Brain microvascular endothelial cell (primary cell): ENCODE measurements at places on chromosomes 16 and 17.

DNA sequence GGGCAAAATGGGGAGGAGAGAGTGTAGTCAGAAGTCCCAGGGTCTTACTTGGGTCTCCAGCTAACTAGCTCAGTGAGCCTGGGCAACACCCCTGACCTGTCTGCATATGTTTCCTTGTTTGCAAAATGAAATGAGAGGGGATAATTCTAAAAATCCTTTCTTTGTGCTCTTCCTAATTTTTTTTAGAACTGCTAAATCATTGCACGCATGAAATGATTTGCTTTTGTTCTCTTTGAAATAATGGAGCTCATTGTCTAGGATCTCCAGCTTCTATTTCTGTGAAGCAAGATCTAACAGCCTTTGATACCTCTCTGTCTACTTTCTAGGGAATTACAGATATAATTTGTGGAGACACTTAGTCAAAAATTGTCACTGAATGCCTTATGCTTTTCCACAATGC, 181.3 kb downstream of the CDH13 start:
- DNase-seq, result no peak

- DNase-seq, result no peak
Observed at GRCh38 chr16:75745242-75745641, 19.0 kb upstream of the CPHXL start.

DNA sequence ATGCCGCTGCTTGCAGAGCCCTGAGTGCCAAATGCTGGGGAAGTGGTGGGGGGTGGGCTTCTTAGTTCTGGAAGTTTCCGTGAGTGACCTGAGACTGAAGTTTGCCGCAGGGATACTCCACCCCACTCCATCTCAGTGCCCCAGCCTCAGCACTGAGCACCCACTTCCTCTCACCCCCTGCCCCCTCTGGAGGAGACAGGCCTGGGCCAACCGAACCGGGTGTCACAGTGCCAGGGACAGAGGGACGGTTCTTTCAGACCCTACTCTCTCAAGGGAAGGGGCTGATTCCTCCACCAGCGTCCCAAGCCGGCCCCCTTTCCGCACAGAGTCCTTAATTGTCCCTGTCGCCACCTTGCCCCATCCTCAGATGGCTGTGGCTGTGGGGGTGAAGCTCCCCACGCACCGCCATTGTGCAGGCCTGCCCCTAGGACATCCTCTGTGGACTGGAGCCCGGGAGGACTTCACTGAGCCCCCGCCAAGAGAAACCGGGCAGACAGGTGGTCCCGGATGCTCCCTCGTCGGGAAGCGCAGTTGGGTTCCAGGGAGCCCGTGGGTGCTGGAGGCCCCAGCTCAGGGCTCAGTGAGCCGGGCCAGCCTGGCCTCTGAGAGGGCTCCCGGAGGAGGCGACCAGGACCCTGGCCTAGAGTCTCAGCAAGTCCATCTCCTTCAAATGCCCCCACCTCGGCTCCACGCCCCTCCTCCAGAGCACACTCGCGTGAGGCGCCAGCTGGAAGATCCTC, 1.6 kb upstream of the KREMEN2 start:
- DNase-seq, result no peak

GRCh38 chr16:57593021-57593420, 35.4 kb upstream of the ADGRG1 start:
- no peak for DNase-seq

GRCh38 chr17:34584805-34585416, 5.5 kb downstream of the TMEM132E start:
- DNase-seq, result no peak
